ENCODE measurements at places on chromosomes 5 and 9.

DNA sequence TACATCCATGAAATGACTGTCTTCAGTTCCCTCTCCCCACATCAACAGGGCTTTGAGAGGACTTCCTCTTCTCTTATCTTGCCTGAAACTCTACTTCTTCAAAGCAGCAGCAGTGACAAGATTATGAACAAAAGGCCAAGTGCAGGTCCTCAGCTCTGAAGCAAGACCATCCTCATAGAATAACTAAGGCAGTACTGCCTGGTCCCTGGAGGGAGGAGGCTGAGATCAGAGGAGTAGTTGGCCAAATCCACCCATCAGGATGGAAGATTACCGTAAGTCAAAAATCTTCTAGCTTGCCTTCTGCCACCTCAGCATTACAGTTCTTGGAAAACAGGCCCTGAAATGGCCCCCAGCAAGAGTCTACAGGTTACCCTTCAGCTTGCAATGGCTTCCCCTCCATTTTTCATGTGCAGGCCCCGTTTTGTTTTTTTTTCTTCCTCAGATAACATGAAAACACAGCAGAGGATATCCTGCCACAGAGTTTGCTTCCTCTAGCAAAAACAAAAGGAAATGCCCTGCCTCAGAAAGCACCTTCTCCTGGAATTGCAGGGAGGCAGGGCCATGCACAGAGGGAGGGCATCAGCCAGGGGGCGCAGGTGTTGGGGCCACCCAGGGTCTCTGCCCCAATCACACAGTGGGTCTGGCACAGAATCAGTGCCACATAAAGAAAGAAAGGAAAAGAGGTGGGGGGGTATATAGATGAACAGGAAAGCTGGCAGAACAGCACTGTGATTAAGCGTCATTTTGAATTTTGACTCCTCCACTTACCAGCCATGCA, 40.0 kb downstream of the KLHL3 start:
- DNase-seq: no peak

DNA sequence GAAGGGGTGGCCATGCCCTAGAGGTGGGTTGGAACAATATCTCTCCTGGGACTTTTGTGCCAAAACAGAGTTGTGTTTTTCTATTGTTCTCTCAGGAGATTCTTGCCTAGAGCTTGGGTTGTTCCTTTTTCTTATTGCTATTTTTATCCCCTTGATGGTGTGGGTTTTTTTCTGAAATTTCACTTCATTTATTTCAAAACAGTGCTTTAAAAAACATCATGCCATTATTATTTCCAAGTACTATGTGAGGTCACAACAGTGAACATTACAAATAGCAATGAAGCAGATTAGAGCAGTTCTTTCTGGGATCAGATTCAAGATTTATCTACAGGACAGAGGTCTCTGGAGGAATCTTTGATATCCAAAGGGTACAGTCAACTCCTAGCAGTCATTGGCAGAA, 76.6 kb downstream of the ACTBL2 start:
- no peak for DNase-seq

- DNase-seq: no peak
Observed at GRCh38 chr5:57940236-57940635, 457.6 kb upstream of the ACTBL2 start.

GRCh38 chr9:130442746-130443455, 1.9 kb upstream of the ASS1 start:
- no peak for DNase-seq

DNA sequence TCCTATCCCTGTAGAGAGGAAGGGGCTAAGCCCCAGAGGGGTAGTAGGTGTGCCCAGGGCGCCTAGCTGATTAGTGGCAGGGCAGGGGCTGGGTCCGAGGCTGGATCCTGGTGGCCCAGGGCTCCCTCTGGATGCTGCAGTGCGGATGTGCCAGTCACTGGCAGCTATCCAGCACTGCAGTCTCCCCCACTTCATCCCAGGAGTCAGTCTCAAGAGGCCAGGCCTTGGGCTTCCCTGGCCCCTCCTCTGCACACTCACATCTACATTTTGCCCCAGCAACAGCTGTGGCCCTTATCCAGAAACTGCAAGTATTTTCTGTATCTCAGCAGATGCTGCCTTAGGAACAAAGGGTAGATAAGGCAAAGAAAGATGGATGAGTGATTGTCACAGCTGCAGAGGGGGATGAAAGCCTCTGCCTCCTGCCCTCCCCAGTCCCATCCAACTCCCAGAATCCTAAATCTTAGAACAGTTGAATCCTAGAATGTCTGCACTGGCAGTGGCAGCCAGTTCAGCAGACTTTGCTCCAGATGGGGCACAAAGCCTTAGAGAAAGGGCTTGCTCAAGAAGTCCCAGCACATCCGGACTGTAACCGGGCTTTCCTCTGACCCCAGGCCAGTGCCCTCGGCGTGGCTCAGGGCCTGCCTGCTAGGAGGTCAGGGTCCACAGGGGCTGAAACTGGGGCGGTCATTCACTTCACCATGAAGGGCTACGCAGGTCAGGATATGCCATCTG, 1.6 kb downstream of the ANXA6 start:
- peak; percentile 26 for DNase-seq

DNA sequence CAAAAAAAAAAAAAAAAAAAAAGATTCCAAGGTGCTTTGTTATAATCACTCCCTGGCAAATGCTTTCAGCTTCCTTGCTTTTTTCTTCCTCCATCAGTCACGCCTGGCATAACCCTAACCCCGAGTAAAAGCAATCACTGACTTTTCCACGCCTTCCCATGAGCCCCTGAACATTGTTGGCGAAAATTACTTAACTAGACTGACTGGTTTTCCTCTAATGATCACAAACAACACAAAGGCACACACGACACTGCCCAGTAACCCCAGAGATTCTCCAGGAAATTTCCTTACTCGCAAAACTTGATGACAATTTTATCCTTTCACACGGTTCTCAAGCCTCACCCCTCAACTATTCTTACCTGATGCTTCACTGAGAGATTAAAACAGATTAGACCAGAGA, 11.4 kb upstream of the PTGR1 start:
- DNase-seq: no peak

GRCh38 chr9:113775749-113776148, 100.4 kb upstream of the ZNF618 start:
- no peak for DNase-seq

GRCh38 chr5:32776200-32776599, 65.1 kb downstream of the NPR3 start:
- no peak for DNase-seq

GRCh38 chr9:127611603-127611898, 526 bp upstream of the STXBP1 start:
- no peak for DNase-seq

GRCh38 chr9:91825866-91826265, 124.2 kb downstream of the ROR2 start:
- DNase-seq: no peak

GRCh38 chr5:13632676-13633075, 311.8 kb downstream of the DNAH5 start:
- no peak for DNase-seq

- peak; percentile 49 for DNase-seq
Observed at GRCh38 chr9:130498298-130498917, 53.6 kb downstream of the ASS1 start.

DNA sequence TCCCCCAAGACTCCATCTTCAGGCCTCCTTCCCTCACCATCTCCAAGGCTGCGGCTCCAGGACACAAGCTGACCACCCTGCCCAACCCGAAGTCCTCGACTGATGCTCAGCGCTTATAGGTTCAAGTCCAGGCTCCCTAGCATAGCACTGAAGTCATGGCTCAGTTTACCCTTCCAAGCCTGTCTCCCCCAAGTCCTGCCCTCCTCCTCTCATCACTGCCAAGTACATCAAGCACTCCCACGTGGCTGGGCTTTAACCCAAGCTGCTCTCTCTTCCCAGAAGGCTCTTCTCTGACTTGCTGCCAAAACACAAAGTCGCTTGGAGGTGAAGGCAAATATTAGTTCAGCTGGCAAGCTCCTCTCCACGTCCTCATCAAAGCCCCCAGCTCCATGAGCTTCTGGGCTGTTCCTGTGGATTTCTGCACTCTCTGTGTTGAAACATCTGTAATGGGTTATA, 22.1 kb upstream of the MARCHF6 start:
- peak; percentile 98 for DNase-seq

GRCh38 chr5:133285583-133286021, 233.8 kb downstream of the HSPA4 start:
- DNase-seq: peak; percentile 24

GRCh38 chr5:82466986-82467561, 188.9 kb upstream of the RPS23 start:
- peak; percentile 30 for DNase-seq

- DNase-seq: no peak
Observed at GRCh38 chr5:77876316-77876715, 100.2 kb upstream of the TBCA start.

DNA sequence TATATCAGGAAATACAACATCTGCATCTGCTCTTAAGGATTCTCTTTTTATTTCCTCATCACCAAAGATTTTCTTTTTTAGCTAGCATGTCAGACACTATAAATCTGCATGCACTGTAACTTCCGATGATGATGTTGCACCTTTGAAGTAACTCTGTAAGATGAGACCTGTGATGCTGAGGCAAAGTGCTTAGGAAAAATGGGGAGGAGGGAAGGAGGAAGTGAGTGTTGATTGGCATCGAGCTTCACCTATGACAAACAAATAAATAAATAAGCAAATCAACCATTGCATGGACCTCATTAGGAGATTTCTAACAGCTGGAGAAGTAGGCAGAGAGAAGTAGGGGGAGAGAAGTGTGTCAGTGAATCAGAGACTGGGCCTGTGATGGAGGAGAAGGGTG, 52.6 kb downstream of the ENC1 start:
- peak; percentile 21 for DNase-seq

DNA sequence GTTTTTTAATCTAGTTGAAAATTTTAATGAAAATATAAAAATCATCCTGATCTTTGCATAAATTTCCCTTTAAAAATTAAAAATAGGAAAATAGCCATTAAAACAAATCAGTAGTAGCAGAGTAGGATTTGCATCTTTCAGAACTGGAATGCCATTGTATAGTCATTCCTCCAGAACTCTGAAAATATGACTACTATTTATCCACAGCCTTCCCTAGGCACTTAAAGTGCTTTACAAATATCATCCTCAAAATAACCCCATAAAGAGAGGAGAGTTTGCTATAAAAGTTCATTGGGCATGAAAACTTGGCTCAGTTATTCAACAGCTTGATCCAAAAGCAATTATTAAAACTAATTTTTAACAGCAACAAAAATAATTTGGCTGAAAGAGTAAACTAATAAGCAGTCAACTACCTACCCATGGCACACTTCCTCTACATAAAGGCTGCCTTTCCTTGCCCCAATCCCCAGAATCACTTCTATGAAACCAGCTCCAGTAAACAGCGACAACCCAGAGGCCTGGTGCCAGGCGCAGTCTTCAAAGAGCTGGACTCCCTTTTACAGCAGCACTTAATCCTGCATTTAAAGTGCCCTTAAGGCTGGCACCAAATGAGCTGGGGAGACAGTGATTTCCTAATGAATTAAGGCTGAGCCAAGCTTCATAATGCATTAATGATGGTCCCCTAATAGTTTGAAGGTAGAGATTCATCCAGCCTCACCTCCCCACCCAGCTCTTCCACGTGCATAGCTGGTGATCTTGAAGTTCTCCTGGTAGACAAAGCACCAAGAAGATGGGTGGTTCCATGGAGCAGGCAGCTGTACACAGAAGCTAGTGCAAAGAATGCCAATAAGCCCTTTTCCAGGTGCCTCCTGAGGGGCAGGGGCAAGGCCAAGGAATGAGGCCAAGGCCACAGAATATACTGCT, 36.1 kb downstream of the LHFPL2 start:
- no peak for DNase-seq

GRCh38 chr5:179920175-179920574, 12.5 kb upstream of the TBC1D9B start:
- no peak for DNase-seq

- peak; percentile 67 for DNase-seq
Observed at GRCh38 chr9:78004478-78005229, 27.0 kb downstream of the GNAQ start.

DNA sequence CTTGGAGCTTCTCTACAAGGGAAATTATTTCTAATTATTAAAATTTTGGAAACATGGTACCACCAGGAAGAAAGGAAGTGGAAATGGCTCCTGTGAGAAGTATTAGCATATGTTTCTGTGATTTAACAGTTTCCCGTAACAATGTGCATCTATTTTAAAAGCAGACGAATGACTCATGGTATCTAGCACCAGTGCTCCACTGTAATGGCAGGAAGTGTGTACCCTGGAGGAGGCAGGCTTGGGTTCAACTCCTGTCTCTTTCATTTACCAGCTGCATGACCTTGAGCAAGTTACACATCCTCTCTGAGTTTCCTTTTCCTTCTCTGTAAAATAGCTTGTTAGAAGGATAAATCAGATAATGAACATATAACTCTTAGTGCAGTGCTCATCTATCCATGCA, 41.0 kb upstream of the ANGPTL2 start:
- DNase-seq: peak; percentile 39

DNA sequence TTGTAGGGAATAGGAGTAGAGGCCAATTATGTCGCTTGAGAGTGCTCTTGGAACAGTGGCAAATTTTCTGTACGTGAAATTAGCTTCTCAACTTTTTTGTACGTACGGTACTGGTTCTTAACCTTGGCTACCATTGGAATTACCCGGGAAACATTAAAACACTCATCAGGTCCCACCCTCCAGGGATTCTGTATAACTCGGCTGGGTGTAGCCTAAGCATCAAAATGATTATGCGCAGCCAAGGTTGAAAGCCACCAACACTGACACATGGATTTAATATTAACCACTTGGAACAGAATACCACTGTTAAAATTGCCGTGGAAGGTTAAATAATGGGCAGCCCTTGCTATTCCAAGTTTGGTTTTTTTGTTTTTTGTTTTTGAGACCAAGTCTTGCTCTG, 17.4 kb downstream of the DNAJA1 start:
- DNase-seq: no peak

- no peak for DNase-seq
Observed at GRCh38 chr5:128343168-128343567, 194.9 kb downstream of the FBN2 start.

- DNase-seq: no peak
Observed at GRCh38 chr9:2729003-2729402, 11.7 kb downstream of the KCNV2 start.

DNA sequence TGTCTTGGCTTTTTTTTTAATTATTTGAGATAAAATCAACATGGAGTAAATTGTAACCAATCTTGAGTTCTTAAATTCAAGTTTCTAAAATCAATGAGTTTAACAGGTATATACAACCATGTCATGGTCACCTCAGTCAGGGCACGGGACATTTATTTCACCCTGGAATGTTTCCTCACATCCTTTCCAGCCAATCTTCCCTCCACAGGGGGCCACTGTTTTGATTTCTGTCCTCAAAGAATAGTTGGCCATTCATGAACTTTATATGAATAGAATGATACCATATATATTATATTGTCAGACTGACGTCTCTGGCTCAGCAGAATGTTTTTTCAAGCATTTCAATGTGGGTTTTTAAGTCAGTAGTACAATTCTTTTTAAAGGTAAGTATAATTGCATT, 806 bp downstream of the ZNF474 start:
- DNase-seq: no peak

DNA sequence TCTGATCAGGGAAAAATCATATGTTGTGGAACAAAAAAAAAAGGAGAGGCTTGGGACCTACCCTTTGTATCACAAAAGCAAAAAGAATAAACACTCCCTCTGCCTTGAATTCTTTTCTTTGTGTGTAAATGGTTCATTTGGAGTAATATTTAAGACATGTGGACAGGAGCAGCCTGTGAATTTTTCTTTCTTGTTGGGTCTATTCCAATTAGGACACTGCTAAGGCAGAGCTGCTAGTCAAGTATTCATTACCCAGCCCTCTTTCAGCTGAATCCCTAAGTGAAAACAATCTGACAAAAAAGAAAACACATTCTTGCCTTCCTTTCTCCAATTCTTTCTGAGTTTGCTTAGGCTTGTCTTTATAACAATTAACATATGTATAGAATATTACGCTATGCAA, 330.0 kb downstream of the EBF1 start:
- no peak for DNase-seq

- DNase-seq: no peak
Observed at GRCh38 chr5:121182788-121183490, 668.7 kb upstream of the FTMT start.

All from DMS53 (cell line).